H4 (cell line): ENCODE measurements at places on chromosomes 1 and 21.
A peak's percentile ranks its signal among the peaks of the same experiment; 100 is the strongest.

- DNase-seq: peak; percentile 94
Measured at GRCh38 chr1:154970631-154971340, at the start of gene SHC1. TSS of gene SHC1 (minus strand) at chr1:154970747. CDS start at chr1:154970526, 221 bp downstream.

- peak; percentile 3 for DNase-seq
Measured at GRCh38 chr1:186374303-186375151, 526 bp downstream of the TPR start.

GRCh38 chr1:205505076-205505729, 734 bp downstream of the CDK18 start:
- DNase-seq: no peak

- no peak for DNase-seq
Measured at GRCh38 chr1:95941121-95941798, 707.2 kb downstream of the RWDD3 start.
